NCI-H187 (cell line): ENCODE measurements at places on chromosomes 5 and 9.

- DNase-seq: no peak
Observed at GRCh38 chr5:26666371-26666770, 372.0 kb downstream of the CDH9 start.

GRCh38 chr9:33154371-33154770 is 12.8 kb downstream of the B4GALT1 start:
- DNase-seq: no peak

GRCh38 chr5:17235731-17236330 is 18.4 kb downstream of the BASP1 start:
- no peak for DNase-seq

GRCh38 chr5:133291524-133291923 is 239.7 kb downstream of the HSPA4 start:
- DNase-seq: no peak

- DNase-seq: no peak
Observed at GRCh38 chr9:118183576-118183975, 479.4 kb downstream of the TLR4 start.

- no peak for DNase-seq
Observed at GRCh38 chr9:99138424-99139284, 33.7 kb downstream of the TGFBR1 start.

- DNase-seq: peak; percentile 83
Observed at GRCh38 chr5:77869116-77869798, 93.1 kb upstream of the TBCA start.

DNA sequence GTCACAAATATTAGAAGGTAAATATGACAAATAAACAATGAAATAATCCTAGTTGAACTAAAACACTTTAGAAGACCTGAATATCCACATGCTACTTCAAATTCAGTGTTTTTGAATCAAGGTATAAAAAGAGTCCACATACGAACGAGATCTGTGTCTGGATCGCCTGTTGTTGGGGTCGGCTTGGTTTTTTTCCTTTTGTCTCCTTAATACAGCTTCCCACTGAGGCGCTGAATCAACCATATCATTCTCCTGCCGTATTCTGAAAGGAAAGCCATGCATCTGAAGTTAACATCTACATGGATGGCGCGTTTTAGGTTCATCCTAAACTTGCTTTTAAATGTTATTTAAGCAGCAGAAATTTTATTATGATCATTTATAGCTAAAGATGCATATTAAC is 235.2 kb downstream of the EPB41L4A start:
- no peak for DNase-seq

DNA sequence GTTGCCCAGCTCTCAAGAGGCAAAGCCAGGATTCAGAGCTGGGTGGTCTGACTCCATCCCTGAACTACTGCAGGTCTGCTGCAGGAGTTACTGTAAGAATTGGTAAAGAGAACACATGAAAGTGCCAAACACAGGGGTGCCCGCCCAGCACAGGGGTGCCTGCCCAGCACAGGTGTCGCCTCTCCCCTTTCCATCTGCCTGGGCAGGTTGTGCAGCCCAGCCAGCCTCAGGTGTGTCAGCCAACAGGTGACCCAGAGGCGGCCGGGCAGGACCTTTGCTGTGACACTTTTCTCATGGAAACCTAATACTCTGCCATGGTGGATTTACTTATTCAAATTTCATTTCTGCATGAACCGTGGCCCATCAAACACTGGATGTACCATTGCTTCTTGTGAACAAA is 289.7 kb upstream of the IRX4 start:
- DNase-seq: no peak

DNA sequence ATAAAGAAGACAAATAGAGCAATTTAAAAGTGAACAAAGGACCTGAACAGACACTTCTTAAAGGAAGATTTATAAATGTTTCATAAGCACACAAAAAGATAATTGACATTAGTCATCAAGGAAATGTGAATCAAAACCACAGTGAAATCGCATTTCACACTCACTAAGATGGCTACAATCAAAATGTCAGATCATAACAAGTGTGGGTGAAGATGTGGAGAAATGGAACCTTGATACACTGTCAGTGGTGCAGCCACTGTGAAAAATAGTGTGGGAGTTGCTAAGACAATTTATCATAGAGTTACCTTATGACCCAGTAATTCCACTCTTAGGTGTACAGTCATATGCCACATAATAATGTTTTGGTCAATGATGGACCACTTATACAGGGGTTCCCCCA is 54.5 kb upstream of the HTR4 start:
- no peak for DNase-seq

DNA sequence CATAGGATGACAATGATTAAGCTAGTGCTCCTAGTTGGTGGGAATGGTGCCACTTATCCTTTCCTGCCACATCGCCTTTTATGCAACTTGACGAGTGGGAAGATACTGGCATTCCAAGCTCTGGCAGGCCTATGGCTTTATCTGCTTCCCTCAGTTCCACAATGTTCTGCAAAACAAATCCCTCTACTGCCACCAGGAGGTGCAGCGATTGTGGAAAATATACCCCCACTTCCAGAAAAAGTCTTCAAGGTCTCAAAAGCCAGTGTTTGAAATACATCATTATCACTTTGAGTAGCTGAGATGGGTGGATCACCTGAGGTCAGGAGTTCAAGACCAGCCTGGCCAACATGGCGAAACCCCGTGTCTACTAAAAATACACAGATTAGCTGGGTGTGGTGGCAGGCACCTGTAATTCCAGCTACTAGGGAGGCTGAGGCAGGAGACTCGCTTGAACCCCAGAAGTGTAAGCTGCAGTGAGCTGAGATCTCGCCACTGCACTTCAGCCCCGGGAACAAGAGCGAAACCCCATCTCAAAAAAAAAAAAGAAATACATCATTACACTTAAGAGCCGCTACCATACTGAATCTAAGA is 3.4 kb downstream of the CLINT1 start:
- peak; percentile 0 for DNase-seq

- no peak for DNase-seq
Observed at GRCh38 chr5:133149345-133149744, 97.5 kb downstream of the HSPA4 start.

DNA sequence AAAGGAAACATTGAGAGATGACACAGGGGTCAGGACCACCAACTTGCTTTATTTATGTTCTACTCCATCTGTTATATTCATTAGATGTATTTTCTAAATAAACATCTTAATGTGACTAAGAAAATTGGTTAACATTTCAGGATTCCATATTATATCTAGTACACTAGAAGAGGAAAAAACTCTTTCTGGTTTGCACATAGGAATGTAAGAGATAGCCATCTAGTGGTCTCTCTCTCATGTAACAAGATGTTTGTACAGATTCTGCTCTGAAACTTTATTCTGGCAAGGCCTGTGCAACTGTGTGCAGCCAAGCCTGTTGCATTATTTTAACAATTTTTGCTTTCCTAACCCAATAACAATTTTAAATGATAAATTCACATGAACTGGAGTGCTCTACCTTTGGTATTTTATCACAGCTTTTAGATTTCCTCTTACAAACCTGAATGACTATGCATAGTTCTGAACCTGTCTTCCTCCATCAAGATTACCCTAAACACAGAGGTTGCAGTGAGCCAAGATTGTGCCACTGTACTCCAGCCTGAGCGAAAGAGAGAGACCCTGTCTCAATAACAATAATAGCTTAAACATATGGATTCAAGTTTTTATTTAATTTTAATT is 148.2 kb downstream of the GIN1 start:
- no peak for DNase-seq

GRCh38 chr9:80158131-80158530 is 586.4 kb downstream of the TLE4 start:
- DNase-seq: no peak

DNA sequence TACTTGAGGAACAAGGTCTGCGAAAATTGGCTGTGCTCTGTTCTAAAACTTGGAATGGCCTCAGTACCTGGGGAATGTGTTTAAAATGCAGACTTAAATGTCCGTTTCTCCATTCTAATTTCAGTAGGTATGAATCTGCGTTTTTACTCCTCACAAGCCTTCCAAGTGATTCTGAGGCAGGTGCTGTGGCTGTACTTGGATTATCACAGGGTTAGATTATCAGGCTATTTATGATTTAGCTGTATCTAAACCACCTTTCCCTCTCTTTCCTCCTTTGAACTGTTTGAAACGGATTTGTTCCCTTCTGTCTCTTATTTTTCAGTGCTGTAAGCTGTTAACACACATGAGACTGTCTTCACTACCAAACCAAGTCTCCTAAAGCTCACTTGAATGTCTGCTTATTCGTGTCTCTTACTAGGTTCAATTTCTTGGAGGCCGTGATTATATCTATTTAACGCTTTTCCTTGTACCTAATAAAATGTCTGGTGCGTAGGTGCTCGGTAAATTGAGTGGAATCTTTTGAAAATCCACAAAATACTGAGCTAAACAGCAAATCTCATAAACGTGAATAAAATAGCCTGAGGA is 714 bp upstream of the CETN3 start:
- DNase-seq: no peak

- DNase-seq: no peak
Observed at GRCh38 chr9:19511694-19512093, 102.9 kb downstream of the ACER2 start.

- no peak for DNase-seq
Observed at GRCh38 chr5:159452480-159453167, 122.3 kb upstream of the IL12B start.

DNA sequence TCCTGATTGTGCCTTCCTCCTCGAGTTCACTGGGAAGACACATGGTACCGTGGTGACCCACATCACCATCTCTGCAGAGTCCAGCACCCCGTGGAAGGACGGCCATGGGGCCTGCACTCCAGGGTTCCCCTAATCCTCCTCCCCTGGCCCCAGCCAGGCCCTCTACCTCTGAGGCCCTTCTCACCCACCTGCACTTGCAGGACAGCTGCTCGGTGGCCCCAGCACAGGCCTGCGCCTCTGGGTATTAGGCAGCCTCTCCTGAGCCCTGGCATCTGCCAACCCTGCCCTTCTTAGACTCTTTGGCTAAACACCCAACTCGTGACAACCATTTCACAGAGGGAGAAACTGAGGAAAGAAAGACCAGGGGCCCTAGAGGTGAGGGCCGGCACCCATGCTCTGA is 28.9 kb upstream of the CPLX2 start:
- no peak for DNase-seq

DNA sequence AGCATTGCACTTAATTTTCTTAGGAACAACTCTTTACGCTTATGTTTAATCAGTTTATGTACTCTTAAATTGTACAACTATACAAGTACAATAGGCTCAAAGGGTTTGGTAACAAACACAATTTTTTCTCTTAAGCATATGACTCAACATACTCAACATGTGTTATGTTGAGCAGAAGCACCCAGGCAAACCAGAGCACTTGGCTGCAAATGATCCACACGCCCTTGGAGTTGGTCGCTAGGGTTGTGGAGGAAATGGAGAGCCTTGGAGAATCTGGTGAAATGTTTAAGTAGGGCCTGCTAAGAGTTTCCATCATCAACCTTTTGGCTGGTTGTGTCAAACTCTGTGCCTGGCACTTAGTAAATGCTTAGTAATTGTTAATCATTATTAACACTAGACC is 25.1 kb upstream of the MIER3 start:
- DNase-seq: no peak

GRCh38 chr5:129652349-129653056 is 95.4 kb upstream of the MINAR2 start:
- no peak for DNase-seq

- no peak for DNase-seq
Observed at GRCh38 chr5:14109041-14109747, 33.9 kb upstream of the TRIO start.

DNA sequence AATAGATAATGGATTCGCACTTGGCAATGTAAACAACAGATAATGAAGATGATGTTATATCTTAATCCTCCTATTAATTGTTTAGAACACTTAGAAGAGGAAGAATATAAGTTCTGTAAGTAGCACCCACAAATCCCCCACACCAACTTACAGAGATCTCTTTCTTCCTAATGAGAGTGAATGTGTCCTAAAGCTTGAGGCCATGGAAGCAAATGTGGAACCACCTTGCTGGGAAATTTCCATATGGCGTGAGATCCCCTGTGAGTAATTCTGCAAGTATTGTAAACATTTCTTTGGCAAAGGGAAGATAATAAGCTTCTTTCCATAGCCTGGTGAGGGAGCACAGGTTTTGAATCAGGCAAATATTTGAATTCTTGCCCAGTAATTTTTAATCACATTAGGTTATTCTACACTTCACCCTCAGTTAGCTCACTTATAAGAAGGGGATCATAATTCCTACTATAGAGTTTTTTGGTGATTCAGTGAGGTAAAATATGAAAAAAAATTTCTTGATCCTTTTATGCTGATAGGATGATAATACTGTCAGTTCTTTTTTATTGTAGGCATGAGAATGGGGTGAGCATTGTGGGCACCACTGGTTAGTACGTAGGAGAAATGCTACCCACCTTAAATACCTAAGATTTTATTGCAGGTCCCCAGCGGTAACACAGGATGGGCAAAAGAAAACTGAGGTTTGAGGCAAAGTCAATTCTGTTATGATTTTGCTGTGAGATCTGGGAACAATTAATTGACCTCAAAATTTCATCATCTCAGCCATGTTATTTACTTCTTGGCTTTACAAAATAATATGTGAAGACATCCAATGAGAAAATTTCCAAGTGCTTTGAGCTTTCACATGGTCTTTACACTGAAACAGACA is 574.8 kb downstream of the PSAT1 start:
- no peak for DNase-seq

DNA sequence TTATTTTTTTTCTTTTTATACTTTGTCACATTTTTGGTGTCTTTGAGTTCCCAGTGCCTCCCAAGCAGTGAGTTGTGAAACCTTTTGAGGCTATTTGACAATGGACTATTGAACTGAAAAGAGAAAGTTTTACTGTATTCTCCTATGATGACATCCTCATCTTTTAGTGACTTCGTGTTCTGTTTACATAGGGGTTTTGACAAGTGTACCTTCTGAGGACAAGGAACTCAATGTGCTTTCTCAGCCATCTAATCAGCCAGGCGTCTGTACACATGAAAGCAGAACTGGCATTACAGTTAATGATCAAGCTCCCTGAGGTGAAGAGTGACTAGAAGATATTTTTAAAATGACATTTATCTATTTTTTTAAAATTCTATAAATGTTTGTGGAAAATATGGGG is 175.5 kb downstream of the ANXA1 start:
- DNase-seq: no peak

- no peak for DNase-seq
Observed at GRCh38 chr5:69451941-69452647, 37.2 kb downstream of the MARVELD2 start.

GRCh38 chr5:65914641-65915196 is 11.7 kb upstream of the ERBIN start:
- no peak for DNase-seq
